Stimulated activated CD4-positive, alpha-beta T cell treated with anti-CD3 and anti-CD28 coated beads, Interleukin-1b, Interleukin-23, amount 100 ng/mL, for 1 hour (primary cell): ENCODE measurements at places on chromosomes 13 and 19.

DNA sequence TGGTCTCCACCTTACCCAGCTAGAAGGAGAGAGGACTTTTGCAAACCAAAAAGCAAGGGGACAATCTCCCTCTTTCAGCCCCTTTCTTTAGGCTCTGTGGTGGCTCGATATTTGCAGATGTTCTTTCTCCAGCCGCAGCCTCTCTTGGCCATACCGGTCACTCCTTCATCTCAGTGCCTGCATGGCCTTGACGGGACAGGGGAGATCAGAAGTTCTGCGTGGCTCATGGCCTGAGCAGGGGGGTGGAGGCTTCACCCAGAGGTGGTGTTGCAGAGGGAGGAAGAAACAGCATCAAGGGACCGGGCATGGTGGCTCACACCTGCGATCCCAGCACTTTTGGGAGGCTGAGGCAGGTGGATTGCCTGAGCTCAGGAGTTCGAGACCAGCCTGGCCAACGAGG, 53.2 kb downstream of the MYO9B start:
- DNase-seq, result no peak

DNA sequence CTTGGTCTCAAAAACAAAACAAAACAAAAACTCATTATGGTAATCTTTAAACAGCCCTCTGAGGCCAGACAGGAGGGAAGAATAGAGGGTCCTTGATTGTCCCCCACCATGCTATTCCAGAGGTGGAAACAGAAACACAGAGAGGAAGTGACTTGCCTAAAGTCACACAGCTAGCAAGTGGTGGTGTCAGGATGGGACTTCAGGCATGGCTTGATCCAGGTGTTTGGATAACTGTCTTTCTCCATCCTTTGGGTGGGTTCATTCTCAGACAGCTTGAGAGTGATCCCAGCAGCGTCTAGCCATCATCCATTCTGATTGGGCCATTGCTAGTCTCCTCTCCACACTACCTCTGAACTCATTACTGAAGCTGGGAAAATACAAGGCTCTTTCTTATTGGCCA, 12.5 kb downstream of the COLGALT1 start:
- no peak for DNase-seq

DNA sequence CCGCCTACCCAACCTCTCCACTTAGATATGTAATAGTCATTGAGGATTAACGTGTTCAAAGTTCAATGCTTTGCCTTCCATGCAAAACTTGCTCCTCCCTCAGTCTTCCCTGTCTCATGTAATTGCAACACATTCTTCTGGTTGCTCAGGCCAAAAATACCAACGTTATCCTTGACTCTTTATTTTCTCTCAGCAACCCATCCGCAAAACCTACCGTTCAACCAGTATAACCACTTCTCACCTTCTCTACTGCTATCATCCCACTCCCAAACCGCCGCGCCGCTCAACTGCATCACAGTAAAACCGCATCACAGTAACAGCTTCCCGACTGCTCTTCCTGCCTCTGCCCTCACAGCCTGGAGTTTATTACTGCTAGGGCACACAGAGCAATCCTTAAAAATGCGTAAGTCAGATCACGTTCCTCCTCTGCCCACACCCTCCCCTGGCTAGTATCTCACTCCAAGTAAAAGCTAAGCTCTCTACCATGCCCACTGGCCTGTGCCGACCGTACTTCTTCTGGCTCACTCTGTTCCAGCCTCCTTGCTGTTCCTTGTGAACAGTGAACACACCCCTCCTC, 8.2 kb downstream of the MTIF3 start:
- no peak for DNase-seq

- DNase-seq, result no peak
Measured at GRCh38 chr13:107678075-107678689, 537.2 kb downstream of the LIG4 start.

GRCh38 chr13:32216281-32216680, 98.9 kb downstream of the ZAR1L start:
- DNase-seq, result no peak

GRCh38 chr19:35645680-35646511, 2.2 kb upstream of the COX6B1 start:
- DNase-seq, result no peak

DNA sequence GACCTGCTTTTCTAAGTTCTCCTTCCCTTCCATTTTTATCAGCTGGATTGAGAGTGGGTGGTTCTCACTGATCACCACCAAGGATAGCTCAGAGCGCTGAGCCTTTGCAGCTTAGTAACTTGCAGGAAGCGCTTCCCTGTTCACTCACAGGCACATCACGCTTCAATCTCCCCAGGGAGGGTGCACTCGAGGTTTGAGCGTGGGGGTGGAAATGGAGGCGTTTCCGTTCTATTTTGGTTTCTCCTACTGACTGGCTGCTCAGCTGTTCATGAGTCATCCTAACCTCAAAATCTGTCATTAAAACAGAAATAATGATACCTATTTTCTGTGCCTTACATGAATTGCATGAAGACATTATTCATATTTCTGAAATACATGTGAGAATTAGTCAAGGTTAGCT, 292.1 kb downstream of the SPRY2 start:
- peak; percentile 24 for DNase-seq

DNA sequence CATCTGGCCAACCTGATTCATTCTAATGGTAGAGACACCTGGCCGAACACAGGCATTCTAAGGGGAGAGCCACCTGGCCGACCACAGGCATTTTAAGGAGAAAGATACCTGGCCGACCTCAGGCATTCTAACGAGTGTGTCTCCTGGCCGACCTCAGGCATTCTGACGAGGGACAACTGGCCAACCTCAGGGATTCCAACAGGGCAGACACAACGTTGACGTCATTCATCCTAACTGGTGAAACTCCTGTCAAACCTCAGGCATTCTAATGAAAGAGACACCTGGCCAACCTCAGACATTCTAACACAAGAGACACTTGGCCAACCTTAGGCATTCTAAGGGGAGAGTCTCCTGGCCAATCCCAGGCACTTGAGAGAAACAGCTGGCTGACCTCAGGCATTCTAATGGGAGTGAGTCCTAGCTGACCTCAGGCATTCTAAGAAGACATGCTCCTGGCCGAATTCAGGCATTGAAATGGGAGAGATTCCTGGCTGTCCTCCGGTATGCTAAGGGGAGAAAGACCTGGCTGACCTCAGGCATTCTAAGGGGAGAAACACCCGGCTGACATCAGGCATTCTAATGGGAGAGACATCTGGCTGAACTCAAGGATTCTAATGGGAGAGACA, 1352.5 kb downstream of the UQCRFS1 start:
- no peak for DNase-seq

DNA sequence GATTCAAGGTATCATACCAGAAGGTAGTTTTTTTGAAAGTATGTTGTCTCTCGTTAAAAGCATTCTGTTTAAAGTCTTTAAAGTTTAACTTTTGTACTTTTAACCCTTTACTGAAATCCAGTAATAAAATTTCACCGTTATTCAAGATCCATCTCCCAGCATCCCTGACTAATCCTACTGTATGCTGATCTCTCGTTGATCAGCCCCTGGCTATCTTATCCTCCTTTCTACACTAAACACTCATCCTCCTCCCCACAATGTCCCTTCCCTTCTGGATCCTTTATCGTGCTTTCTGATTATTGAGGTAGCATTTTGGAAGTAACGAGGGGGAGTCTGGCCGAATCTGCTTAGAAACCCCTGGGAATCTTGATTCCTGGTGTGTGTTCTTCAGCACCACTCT, 1.3 kb downstream of the TPP2 start:
- DNase-seq, result no peak

- no peak for DNase-seq
Measured at GRCh38 chr13:111534751-111535522, 214.5 kb downstream of the TEX29 start.

GRCh38 chr19:18718015-18718526, 34.6 kb downstream of the CRTC1 start:
- no peak for DNase-seq

GRCh38 chr19:17811681-17812080, 9.6 kb downstream of the INSL3 start:
- no peak for DNase-seq

DNA sequence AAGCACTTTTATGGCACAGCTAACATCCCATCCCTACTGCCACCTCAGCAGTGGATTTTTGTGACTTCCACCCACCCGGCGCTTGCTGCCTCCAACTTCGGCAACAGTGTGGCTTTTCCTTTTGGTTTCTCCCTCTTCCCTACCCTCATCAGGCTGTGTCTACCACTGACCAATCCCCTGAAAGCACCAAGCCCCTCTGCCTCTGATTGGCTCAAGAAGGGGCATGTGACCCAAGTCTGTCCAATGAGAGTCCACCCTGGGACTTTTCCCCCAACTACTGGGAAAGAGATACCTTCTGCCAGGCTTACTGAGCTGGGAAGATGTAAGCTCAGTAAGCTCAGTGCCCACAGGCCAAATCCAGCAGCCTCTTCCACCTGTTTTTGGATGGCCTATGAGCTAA, 5.8 kb downstream of the SMIM7 start:
- DNase-seq, result no peak

DNA sequence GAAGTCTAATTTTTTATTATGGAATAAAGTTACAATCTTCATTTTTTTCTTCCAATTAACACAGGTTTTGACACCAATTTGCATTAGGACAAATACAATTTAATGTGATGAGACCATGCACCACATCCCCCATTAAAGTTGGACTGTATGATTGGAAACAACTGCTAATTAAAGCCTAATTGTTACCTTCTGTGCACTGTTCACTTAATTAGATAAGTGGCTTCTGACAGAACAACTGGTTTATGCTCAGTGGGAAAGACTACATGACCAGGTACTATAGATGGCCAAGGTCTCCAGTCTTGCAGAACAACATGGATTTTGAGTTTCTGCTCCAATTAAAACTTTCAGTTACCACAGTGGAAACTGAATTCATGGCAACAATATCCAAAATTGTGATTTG, 198.1 kb downstream of the FGF14 start:
- DNase-seq, result no peak

DNA sequence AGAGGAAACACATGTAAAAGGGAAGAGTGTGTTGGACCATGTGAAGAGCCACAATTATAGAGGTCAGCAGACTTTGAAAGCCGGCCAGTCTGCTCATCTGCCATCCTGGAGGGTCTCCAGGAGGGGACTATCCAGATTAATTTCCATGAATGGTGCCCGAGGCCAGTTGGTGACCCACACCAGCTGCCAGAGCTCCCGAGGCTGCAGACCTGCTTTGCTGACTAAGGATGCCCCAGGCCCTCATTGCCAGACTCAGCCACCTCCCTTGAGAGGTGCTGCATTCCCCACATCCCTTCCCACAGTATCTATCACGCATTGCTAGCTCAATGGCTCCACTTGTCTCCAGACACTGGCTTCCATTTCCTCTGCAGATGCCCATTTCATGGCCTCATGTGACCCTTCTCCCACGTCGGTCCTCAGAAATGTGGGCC, 110.3 kb downstream of the NALCN start:
- no peak for DNase-seq

- no peak for DNase-seq
Measured at GRCh38 chr13:111121506-111121905, 6.4 kb downstream of the ARHGEF7 start.

DNA sequence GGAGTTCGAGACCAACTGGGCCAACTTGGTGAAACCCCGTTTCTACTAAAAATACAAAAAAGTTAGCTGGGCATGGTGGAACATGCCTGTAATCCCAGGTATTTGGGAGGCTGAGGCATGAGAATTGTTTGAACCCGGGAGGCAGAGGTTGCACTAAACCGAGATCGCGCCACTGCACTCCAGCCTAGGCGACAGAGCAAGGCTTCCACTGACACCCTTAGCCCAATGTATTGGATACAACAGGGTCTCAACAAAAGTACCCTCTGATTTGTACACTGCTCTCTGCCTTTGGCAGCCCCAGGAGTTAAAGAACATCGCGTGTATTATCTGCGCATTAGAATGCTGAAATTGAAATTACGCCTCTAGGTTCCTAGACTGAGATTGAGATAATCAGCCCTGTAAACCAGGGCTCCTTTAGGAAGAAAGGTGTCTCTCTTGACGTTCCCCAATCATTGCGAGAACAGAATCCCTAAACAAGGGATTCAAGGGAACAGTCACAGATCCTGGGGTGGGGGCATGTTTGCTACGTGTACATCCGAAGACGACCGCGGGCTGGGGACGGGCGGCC, 21.9 kb downstream of the IPO5 start:
- DNase-seq, result no peak

DNA sequence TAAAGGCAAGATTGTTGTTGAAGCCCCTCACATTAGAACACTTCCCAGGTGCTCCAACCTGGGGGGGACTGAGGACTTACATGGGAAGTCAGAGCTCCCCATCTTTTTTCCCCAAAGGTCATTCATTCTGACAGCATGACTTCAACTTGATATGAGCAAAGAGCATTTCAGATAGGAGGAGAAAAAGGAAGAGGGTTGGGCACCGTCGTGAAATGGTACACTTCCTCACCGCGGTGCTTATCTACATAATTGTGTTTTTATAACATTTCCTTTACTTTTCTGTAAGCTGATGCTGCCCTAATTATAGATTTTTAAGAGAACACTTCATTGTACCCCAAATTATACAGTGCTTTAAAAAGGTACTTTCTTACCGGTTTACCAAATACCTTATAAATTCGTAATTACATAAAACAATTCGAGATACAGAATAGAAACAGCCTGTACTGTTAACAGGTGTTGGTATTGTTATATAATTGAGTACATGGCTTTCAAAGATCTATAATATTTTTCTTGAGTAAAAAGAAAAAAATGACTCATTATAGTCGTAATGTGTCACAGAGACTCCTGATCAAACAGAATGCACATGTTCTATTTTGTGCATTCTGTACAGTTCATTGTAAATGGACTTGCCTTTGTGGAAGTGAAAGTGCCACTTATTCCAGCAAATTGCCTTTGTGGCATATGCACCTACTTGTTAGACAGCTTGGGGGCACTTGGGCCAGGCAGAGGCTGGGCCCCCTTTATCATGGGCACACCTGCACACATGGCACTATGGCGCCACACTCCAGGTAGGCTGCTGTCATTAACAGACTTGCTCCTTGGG, 81.8 kb downstream of the GGACT start:
- no peak for DNase-seq

- DNase-seq, result no peak
Measured at GRCh38 chr13:43297967-43298678, 274.7 kb downstream of the DNAJC15 start.

DNA sequence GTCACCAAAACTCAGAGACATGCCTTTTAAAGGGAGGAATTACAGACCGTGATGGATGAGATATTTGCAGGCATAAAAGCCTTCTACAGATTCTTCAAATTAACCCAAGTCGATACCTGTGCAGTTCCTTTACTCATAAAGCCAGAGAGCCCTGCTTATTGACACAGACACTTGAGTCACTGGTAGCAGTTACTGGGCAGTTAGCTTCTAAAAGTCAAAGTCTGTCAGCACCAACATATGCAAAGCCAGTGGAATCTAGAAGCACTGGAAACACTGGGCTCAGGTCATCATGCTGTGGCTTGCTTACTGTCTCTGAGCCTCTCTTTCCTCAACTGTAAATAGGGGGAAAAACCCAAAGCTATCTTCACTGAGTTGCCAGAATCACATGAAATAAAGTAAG, 25.7 kb upstream of the LRCH1 start:
- DNase-seq, result no peak

GRCh38 chr19:4140237-4140711, 13.2 kb upstream of the CREB3L3 start:
- DNase-seq, result no peak
